GM04503 (cell line): ENCODE measurements at places on chromosomes 2 and 18.

DNA sequence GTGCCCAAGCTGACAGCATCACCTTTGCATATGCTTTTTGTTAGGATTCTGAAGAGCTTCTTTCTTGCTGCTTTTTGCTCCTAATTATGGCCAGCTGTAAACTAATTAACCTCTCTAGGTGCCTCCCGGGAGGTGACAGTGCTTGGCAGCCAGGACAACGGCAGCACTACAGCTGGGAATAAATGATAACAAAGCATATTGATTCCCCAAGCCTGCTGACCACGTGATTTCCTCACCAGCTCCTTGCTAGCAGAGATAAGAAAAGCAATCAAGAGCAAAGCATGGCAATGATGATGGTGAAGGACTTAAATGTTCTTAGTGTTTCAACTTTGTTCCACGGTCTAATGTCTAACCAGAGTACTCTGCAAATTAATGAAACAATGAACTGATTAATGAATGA is 1074.4 kb upstream of the GYPC start:
- no peak for DNase-seq

DNA sequence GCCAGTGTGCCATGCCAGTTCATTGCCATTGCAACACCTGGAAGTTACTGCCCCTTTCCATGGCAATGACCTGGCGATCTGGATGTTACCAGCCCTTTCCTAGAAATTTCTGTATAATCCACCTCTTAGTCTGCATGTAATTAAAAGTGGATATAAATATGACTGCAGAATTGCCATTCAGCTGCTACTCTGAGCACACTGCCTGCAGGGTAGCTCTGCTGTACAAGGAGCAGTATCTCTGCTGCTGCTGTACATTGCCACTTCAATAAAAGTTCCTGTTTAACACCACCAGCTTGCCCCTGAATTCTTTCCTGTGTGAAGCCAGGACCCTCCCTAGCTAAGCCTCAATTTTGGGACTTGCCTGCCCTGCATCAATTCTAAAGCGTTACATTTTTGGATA is 17.4 kb upstream of the GULP1 start:
- no peak for DNase-seq

- no peak for DNase-seq
Observed at GRCh38 chr2:216651351-216651881, 18.2 kb downstream of the IGFBP2 start.

DNA sequence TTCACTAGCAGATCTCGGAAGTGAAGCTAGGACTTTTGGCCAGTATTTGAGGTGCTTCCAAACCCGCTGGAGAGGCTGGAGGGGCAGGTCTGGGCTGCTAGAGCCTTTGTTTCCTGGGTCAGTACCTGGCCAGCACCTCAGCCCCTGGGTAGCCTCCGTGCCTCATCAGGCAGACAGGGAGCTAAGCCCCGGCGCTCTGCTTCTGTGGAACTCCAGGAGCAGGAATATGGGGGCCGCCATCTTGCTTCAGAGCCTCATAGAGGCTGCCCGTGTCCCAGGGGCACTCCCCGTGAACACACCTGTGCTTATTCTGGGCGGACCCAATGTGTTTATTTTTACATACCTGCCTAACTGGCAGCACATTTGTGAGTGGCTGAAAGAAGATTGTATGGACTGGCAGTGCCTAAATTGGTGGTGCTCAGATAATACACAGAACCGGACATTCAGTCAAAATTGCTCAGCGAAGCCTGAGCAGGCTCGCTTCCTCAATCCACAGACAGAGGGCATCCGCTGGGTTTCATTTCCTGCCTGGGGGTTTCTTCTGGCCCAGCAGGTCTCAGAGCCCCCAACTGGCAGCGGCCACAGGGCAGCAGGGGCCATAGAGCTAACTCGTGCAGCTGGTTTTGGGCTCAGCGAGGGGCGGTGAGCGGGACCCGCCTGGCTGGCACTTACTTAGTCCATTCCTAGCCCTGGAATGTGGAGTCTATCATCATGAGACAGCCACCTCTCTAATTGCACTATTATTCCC is 176.8 kb upstream of the ALKAL2 start:
- no peak for DNase-seq

DNA sequence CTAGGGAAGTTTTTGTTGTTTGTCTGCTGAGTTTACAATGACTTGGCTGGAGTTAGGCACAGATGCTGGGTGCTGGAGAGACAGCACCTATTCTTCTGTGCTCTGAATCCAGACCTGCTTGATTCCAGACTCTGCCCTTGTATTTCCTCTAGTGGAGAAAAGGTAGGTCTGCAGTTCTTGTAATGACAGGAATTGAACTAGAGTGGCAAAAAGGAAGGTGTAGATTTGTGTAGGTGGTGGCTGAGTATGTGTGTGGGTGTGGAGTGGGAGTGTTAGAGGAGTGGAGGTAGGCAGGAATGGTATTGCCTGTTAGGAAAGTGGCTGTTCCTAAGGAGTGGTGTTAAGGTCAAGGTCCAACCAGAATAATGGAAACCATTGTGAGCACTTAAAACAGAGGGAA is 71.9 kb upstream of the LYPD6 start:
- DNase-seq: no peak

GRCh38 chr2:43417300-43417699 is 178.5 kb downstream of the THADA start:
- no peak for DNase-seq

- DNase-seq: no peak
Observed at GRCh38 chr18:555705-556457, 24.3 kb upstream of the CETN1 start.

DNA sequence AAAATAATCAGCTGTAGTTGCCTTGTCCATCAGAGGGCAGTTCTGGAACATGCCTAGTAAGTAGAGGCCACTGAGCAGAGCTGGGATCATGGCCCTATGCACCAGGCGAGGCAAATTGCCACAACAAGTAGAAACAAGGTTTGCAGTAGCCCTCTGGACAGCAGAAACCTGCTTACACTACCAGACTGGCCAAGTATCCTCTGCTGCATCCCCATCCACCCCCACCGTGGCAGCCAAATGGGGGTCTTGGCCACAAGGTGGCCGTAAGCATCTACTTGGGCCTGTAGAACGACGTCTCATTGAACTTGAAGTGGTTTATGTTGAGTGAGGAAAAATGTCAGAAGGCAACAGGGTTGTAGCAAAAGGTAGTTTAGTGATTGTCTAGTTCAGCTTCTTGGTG is 241.2 kb downstream of the ALPK2 start:
- no peak for DNase-seq

- DNase-seq: no peak
Observed at GRCh38 chr2:157810037-157810436, 66.1 kb downstream of the ACVR1 start.

- DNase-seq: no peak
Observed at GRCh38 chr2:238576674-238577073, 149.9 kb downstream of the ASB1 start.

DNA sequence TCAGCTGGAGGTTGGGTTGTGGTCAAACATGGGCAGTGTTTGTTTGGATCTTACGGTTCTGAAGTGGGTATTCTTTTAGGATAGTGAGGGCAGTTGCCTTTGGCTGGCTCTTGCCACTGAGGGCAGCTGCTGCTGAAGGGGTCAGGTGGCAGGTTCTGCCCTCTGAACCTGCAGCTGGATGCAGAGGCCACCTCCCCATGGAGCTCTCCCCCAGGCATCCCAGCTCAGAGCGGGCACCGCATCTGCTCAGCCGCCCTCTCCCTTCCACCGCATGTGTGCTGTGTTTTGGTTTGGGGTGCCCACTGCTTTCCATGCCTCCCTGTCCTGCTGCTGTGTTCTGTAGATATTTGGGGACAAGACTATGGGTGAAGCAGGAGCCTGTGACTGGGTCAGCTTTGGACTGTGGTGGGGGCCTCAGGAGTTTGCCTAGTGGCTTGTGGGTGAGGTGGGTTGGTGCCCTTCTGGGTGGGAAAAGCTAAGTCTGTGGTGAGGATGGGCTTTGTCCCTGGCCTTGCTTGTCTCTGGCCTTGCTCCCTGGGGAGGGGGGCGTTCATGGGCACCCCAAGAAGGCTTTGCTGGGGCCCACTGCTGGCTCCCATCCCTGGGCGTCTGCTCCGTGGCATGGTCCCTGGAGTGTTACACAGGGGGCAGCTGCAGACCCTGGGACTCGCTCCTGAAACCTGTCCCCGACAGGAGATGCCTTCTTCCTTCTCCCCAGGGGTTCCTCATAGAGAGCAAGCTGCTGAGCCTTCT is 28.5 kb downstream of the OTOF start:
- DNase-seq: no peak

DNA sequence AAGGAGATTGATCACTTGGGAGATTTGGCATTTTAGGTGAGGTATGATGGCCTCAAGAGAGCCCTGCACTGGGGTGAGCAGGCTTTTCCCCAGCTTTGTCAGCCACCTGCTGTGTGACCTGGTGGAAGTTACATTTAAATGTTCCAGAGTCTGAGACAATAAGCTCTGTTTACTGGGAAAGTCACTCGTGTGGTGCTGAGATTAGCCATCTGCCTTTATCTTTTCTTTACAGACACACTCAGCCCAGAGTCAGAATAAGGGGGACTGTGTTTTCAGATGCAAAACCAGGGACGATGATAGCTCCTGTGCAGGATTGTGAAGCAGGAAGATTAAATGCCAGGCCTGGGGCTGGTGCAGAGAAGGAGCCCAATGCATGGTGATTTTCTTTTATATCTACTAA is 47.9 kb downstream of the SH3RF3 start:
- DNase-seq: no peak

GRCh38 chr2:60966507-60967405 is 50.8 kb upstream of the PEX13 start:
- no peak for DNase-seq

DNA sequence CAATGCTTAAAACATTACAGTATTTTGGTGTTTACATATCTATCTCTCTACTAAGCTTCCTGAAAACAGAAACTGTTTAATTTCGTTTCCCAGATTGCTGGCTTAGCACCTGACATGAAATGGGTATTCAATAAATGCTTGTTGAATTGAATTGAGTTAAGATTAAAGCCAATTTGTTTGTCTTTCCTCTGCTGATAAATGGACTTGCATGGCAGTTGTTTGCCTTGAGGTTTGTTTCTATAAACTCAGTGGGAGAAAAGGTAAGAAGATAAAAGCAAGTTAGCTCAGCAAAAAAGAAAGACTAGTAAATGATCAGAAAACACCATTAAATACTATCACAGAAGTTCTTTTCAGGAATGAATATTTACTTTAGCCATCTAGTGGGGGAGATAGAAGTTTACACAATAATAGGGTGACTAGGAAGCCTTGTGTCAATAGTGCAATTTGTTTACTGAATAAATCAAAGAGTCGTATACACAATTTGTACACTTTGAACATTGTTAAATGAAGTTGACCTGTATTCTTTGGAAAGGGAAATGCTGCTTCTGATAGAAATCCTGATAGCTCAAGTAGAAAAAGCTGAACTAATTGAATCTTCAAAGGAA is 754.5 kb upstream of the FAM98A start:
- no peak for DNase-seq

DNA sequence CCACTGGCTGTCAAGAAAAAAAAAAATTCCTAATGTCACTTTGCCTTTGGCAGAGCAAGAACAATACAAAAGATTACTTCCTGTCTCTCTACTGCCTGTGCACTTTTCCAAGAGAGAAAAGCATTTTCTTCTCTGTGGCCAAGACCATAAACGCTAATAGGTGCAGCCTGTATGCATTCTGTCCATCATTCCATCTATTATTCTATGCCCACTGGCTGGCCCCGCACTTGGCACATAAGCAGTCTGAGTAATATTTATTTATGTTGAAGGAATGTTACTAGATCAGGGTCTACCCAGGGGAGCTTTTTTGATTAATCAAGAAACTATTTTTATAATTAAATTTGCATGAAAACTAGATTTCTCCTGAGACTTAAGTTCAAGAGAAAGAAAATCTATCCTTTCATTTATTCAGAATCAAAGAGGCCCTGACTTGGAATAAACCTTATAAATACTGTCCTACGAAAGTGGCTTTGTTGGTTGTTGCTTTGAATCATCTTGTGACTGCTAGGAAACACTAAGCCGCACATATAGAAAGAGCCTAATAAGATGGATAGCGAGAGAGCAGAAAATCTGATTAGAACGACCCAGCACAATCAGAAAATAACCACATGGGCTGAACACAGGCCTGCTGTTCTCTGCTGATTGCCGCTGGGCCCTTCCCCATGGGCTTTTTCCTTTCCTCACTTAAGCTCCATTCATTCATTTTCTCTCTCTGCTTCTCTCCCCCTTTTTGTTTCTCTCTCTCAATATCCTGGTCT is 59.4 kb downstream of the MMADHC start:
- DNase-seq: no peak

DNA sequence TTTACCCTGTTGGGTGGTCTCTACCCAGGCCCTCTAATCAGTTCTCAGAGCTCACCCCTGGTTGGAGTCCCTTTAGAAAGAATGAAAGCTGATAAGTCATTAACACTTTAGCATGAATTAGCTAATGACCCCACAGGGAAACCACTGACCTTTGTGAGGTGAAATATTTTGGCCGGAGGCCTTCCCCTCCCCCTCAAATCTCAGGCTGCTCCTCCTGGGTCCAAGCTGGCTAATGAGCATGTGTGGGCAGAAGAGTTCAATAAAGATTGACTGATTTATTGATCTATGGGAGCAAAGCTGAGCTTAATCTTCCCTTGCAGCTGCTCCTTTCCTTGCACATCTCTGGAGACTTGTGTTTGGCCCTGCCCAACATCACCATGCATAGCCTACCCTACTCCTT is 78.8 kb upstream of the CCDC85A start:
- DNase-seq: no peak
